ENCODE measurements at places on chromosomes 2 and 18.

DNA sequence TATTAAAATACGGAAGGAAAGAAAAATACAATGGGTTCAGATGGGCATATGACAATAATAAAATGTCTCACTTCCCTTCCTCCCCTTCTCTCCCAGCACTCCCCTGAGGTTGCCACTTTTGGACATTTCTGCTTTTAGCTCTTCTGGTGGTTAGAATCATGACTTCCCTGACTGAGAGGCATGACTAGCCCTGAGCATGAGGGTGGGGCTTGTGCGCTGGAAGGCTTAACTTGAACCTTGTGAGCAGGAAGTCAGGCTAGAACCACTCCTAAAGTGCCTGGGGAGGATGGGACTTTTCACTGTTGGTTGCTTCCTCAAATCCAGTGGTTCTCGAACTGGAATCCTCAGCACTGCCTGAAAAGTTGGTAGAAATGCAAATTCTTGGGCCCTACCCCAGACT, 19.7 kb upstream of the ARHGAP25 start:
- peak; percentile 69 for DNase-seq

- DNase-seq = no peak
Observed at GRCh38 chr2:167451496-167452289, 563.4 kb downstream of the XIRP2 start.

DNA sequence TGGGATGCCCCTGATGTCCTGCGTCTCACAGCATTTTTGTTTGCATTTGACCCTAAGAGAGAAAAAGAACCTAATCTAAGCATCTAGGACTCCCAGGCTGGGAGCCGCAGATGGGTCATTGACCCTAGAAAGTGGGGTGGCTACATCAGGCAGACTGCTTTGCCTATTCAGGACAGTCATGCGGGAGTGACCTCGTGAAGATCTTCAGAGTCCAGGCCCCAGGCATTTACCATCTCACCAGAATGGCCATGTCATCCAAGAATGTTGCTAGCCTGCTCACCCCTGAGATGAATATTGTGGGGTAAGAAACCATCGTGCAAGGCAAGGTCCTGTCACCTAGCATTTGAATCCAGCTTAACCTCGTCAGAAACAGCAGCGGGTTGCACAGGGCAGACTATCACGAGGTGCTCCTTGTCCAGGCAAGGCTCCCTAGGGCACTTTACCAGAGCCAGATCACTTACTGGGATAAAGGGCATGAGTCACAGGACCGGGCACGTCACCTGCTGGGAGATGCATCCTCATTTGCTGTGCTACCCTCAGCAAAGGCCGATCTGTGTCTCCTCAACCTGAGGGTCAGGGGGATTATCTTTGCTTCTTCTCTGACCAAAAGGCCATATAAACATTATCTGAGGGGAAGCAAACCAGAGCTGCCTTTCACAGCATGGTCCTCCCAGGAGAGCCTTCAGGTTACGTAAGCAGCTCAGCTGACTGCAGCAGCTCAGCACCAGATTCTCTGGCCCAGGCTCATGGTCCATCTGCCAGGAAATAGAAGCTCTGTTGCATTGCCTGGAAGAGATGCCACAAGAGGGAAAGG, 162.3 kb downstream of the ACKR3 start:
- DNase-seq = no peak

DNA sequence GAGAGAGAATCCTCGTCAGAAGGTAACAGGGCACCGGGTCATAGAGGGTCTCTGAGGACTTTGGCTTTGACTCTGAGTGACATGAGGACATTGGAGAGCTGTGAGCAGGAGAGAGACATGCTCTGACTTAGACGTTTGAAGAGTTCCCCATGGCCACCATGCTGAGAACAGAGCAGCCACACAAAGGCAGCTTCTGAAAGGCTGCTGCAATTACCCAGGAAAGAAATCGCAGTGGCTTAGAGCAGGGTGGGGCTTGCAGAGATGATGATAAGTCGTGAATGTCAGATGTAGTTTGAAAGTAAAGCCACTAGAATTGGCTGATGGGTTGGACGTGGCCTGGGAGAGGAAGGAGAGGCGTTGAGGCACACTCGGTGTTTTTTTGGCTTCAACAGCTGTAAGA, 79.0 kb downstream of the ZCCHC2 start:
- DNase-seq = no peak

DNA sequence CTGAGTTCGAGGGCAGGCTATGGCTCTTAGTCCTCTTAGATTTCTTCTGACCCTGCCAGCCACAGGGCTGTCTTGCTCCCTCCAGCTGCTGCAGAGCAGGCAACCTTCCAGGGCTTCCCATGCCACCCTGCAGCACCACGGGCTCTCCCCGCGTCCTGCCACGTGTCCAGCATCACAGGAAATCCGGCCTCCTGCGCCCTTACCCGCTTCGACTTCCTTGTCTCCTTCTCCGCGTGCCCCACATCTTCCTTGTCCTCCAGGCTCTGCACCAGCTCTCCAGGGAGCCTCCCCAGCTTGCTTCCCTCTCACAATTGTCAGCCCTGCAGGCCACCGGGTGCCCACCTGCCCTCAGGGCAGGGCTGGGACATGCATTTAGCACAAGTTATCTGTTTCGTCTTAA, 253.5 kb downstream of the DCDC2C start:
- no peak for DNase-seq

- no peak for DNase-seq
Observed at GRCh38 chr2:96146881-96147592, 1.8 kb upstream of the DUSP2 start.

DNA sequence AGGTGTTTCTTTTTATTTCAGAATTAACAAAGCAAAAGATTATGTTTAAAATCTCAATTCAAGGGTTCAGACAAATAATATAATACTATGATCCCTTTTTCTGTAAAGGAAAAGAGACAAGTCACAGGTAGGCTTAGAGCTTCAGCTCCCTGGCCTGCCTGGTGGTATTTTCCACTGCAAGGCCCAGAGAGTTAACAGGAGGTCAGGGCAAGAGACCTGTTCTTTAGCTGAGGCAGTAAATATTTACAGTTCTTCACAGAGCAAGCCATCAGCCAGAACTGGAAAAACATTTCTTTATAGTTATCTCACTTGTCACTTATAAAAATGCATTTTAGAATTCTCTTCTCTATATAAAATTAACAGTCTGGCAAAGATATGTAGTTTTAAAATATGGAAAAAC, 70.1 kb downstream of the EPG5 start:
- DNase-seq = no peak

DNA sequence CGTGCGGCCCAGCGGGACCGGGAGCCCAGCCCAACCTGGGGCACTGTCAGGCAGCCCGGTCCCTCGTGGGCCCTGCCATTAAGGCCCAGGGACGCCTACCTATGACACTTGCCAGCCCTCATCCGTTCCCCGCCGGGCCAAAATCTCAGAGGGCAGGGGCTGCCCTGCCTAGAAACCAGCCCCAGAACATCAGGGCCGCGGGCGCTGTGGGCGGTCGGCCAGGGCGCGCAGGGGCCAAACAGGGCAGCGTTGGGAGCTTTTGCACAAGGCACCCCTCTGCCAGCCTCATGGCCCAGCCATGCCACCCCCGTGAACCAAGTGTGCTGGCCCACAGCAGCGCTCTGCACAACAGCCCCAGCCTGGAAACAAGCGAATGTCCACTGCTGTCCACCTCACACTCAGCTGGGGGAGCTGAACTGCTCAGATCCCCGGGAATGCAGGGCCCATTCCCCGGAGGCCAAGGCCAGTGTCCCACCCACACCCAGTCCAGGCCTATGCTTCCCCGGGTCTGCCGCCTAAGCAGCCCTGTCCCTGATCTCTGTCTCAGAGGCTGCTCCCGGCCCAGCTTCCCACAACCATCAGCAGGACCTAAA, 3.5 kb upstream of the NEURL3 start:
- no peak for DNase-seq

DNA sequence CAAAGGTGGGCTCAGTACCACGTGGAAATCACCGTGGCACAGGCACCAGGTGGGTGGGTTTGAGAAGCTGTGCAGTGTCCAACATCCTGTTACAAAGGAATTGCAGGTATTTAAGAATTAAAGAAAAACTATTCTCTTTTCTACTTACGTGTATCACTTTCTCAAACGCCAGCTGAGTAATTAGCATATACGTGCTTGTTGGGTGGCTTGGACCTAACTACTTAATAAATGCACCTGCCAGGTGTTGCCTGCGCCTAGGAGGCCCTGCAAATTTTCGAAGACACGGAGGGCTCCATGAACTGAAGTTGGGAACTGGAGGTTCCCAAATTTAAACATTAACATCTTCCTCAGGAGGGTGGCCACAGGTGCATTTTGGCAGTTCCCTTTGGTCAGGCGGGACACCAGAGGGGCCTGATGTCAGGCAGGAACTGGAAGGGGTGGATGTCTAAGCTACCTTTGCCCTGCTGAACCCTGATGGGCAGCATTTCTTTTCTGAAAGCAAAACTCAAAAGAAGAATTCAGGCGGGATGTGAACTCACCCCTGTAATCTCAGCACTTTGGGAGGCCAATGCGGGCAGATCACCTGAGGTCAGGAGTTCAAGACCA, 84.8 kb downstream of the HS6ST1 start:
- DNase-seq = no peak

- no peak for DNase-seq
Observed at GRCh38 chr18:48186131-48186766, 222.9 kb downstream of the ZBTB7C start.

DNA sequence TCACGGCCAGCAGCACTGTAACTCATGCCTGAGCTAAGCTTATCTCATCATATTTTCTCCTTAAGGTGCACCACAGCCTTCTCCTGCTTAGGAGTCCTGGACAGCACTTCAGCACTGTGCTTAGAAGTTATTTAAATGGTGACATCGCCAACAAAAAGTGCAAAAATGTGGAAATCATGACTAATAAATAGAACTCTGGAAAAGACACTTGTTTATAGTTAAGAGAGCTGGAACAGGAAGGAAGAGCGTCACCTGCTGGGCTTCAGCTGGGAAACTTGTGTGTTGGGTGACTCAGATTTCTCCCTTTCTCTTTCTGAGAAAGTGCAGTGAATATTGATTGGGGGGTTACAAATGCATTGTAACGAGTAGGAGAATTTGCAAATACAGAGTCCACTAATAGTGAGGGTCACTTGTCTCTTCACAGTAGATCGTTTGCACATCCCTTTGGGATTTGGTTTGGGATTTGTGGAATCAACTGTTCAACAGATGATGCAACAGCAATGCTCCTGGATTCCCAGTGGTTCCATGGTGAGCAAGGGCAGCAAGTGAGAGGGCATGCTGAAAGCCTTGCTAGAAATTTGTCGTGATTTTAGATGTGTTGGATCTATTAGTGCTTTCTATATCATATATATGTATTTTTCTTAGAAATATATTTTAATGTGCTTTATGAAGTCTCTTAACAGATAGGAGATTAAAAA, 84.2 kb downstream of the DOK6 start:
- DNase-seq = no peak

GRCh38 chr2:27811768-27812167, 40.2 kb downstream of the MRPL33 start:
- DNase-seq = no peak

DNA sequence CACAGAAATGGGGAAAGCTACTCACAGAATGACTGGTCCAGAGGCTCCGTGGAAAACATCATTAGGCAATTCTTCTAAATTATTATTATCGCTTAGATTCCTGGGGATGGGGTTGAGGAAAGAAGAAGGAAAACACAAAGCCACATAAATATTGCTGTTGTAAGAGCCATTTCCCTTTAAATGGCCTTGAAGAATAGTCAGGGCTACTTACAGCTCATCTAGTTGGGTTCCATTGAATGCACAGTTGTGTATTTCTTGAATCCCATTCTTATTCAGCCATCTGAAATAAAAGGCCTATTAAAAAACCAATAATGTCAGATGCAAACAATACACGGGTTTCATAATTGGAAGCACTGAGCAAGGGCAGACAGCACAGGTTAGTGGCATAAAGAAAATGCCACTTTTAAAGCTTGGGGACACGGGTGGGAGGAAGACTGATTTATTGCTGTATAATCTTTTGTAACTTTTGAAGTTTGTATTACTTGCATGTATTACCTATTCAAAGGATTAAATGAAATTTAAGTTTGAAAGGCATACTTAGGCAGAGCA, 171.4 kb downstream of the FSHR start:
- no peak for DNase-seq

- DNase-seq = no peak
Observed at GRCh38 chr2:194745557-194746146, 911.4 kb upstream of the SLC39A10 start.

- DNase-seq = no peak
Observed at GRCh38 chr2:151071382-151071781, 190.3 kb downstream of the RBM43 start.

DNA sequence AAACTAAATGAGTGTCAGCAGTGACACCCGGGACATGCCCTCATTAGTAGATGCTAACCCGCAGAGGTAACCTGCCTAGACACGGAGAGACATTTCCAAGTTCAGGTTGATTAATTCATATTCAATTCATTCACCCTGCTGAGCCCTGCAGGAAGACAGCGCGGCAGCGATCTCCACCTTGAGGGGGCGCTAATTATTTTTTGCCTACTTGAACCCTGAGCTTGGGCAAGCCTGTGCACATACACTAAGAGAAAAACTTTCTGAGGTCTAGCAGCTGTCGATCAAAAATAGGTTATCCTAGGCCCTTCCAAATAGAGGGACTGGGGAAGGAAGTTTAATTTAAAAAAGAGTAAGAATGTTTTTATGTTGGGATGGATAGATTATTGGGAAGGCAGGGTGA, 1.3 kb upstream of the LYPD6 start:
- no peak for DNase-seq

DNA sequence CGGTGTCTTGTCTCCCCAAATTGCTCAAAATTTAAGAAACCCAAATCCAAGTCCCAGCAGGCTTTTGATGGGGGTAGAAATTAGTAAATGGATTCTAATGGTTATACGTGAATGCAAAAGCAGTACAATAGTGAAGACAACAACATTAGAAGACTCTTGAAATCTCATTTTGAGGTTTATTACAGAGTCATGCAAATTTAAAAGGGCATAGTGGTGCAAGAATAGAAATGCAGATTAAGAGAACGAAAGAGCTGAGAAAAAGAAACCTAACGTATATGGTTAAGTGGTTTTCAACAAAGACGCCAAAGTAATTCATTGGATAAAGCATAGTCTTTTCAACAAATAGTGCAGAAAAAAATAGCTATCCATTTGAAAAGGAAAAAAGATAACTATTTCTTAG, 33.2 kb upstream of the CXXC1 start:
- DNase-seq = no peak

DNA sequence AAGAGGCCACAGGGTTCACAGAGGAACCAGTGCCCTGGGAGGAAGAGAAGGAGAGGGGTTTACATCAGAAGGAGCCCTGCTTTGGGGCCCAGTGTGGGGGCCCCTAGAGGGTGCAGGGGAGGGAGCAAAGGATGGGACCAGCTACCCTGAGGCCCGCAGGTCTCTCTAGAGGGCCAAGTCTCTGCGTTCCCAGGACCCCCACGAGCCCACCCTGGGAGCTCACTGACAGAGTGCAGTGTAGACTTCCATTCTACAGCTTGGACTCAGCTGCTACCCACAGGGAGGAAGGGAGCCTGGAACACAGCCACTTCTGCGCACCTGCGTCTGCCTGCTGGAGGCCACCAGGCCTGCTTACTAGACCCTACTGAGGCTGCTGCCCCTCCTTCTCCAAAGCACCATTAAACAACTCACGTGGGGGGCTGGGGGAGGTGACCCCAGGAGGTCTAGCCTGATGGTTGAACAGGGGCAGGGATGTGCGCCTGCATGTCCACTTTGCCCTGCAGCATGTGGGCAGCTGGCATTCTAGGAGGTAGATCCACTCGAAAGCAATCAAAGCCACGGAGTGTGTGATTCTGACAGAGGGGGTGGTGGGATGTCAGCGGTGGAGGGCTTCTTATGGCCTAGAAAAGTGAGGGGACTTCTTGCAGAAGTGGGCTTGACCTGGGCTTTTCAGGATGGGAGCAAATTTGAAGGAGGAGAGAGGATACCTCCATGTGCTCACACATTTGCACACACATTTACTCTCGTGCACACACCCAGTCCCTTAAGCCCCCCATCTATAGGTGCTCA, 90.2 kb downstream of the ZFP36L2 start:
- peak; percentile 57 for DNase-seq

Data from CD4-positive, alpha-beta T cell treated with Interleukin-17A for 4 hours (primary cell).